IMR-90 (cell line): ENCODE measurements at places on chromosomes 1 and 21. TPM values are rescaled to one million over a fixed set of nuclear protein-coding genes. Genes with fewer than 3 reads are reported as not detected.

GRCh38 chr1:206951318-206952100 is 5.2 kb upstream of the PIGR start:
- no peak for DNase-seq

- DNase-seq: peak; percentile 82
These were observed at the start of gene ZBTB18 for GRCh38 chr1:244050835-244051444. ZBTB18 (plus strand) TSS chr1:244051283; CDS start chr1:244051432, 149 bp downstream.

DNA sequence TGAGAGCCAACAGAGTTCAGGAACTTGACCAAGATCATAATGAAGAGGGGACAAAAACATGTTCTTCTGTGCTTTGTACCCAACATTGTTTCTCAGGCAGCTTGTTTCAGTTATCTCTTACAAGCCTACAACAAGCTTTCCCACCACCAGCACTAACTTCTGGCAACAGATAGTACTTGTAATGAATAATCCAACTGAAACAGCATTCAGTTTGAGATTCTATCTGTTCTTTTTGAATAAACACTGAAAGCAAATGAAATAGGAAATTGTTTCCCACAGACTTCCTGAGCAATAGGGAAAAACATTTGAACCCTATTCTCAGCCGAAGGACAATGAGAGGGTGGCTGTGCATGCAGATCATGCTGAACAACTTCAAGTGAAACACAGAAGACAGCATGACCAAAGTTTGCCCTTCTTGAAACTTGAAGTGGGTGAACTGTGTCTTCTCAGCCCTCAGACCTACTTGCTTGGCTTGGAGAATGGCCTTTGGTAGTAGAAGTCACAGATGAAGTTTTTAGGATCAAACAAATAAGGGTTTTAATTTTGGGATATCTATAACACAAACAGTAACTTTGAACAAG is 11.2 kb upstream of the HOOK1 start:
- no peak for DNase-seq

DNA sequence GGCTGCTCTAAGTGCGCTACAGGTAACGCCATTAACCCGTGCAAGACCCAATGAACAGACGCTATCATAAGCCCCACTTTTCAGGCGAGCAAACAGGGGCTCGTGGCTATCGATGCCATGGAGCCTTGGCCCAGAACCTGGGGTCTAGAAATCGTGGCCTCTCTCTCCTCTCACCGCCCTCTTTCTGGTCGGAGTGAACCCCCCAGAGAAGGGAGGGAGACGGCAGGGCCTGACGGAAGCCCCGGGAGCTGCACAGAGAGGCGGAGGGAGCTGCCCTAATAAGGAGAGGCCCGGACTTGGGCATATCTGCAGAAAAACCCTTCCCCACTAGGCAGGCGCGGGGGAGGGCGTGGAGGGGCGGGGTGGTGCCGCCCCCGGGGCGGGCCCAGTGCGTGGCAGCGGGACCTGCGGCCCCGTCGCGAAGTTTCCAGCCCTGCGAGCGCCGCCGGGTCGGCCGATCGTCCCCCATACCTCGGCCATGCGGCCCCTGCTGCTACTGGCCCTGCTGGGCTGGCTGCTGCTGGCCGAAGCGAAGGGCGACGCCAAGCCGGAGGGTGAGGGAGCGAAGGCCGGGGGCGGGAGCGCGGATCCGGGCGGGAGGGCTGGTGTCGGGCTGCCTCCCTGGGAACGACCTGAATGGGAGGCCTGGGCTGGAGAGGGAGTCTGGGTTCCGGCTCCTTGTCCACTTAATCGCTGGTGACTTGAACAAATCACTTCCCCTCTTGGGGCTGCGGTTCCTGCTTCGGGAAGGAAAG is at the start of gene PLOD1:
PLOD1 (plus strand) TSS at position 416 of the 755 bp plus-strand sequence; CDS start at position 479, 63 bp downstream.
- DNase-seq: peak; percentile 84

Gene GUCA2B
- total RNA-seq: not detected in 2 replicates

Gene NKAIN1
- under 0.01 TPM in 2 replicates for total RNA-seq

GRCh38 chr21:36706482-36706852 is 7.6 kb downstream of the SIM2 start:
- DNase-seq: no peak

DNA sequence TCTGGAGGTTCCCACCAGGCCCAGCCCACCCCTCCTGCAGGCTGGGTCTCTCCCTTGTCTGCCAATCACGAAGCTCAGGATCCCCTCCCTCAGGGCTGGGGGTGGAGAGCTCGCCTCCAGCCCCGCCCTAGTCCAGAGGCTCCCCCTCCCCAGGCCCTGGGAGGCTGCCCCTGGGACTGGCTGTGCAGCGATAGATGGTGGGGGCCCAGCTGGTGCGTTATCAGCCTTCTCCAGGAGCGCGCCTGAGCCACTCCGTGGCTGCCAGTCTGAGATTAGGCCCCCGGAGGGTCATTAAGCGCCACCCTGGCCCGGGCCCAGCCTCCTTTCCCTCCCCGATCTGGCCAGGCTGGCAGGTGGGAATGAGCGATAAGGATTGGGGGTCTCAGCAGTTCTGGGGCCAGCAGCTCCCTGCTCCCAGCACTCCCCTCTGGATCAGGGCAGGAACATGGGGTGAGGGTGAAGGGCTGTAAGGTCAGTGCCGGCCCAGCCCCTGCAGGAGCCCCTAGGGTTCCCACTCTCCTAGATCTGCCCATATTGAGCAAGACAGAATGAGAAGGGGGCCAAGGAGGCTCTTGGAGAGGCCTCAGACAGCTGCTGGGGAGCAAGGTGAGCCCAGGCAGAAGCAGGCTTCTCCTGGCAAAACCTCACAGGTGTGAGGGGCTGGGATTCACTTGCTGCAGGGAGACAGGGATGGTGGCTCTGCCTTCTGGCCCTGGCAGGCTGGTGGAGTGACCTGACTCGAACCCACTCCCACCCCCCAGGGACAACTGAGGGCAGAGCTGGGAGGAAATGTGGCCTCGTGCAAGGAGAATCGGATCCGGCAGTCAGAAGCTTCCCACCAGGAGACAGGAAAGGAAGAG is 8.5 kb downstream of the PDZK1IP1 start:
- no peak for DNase-seq

Gene FMO1
- not detected in 2 replicates for total RNA-seq

Gene PLEKHN1
- 0.28 and 0.54 TPM in 2 replicates for total RNA-seq

- DNase-seq: no peak
These were observed 85.5 kb downstream of the VWA5B1 start for GRCh38 chr1:20376171-20376570.

DNA sequence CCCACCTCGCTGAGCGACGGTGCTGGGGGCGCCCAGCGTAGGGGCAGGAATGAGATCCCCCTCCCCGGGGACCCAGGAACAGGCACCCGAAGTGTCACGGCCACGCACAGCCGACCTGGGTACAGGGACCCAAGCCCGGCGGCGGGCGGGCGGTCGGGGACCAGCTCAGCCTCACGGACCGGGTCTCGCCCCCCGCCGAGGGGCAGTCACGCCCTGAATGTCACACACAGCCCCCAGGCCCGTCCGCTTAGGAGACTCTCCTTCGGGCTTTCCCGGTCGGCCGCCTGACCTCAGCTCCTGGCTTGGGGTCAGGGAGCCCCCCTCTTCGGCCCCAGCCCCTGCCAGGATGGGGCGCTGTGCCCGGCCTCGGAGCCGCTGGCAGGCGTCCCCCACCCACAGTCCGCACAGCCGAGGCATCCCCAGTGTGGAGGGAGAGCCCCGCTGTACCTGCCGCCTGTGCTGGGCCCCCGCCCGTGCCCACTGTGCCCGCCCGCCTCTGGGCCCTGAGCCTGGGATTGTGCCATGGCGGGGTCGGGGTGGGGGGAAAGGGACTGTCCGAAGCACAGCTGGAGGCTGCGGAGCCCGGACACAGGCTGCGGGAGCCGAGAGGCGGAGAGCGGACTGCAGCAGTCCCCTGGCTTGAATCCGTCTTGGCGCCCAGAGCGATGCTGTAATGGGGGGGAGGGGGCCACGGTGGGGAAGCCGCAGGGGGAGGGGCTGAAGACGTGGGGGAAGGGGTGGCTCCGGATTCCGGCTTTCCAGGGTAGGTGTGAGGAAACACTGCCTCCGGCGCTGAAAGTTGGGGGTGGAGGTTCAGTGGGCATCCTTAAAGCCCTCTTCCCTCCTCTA is 627 bp upstream of the DLGAP3 start:
- DNase-seq: no peak

DNA sequence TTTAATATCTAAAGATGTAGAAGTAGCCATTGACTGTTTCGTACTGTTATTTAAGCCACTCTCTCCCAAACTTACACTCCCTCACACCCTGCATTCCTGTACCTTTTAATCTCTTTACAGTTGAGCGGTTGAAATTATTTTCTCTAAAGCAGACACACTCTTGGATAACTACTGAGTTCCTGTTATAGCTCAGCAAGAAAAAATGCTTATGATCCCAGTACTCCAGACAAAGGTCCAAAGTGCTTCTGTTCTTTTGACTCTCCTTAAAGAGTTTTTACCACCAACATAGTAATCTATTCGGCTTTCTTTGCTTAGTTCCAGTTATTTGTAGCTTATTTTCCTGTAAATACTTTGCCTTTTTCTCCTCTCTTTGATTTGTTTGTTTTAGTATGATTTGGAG is 100.1 kb downstream of the ATF6 start:
- no peak for DNase-seq

Gene TSPAN2
- total RNA-seq: 0.18 and 0.83 TPM in 2 replicates

Gene GIPC2
- 0.18 and 0.28 TPM in 2 replicates for total RNA-seq

Gene SYTL1
- 0.18 and 0.28 TPM in 2 replicates for total RNA-seq

Gene UQCRHL
- 1.4 and 2.8 TPM in 2 replicates for total RNA-seq

Gene SCCPDH
- 37.8 and 46.9 TPM in 2 replicates for total RNA-seq

DNA sequence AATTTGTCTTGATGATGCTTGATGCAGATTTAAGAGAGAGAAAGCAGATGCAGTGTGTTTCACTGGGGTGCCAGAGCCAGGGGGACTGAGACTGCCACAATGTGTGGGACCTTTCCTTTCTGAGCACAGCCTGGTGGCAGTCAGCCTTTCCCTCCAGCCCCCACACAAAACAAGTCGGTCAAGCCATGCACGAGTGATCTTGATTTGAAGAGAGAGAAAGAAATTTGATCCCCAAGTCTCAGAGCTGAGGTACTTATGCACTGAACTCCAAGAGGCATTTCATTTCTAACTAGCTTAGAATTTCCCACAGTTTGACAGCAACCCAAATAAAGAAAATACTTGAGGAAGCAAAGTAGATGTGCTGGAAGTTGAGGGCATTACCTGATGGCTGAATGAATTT is 193.8 kb downstream of the ST6GALNAC3 start:
- DNase-seq: no peak

GRCh38 chr1:2154022-2154421 is 40.5 kb downstream of the FAAP20 start:
- no peak for DNase-seq

Gene TMEM200B
- total RNA-seq: 4.2 and 4.8 TPM in 2 replicates

DNA sequence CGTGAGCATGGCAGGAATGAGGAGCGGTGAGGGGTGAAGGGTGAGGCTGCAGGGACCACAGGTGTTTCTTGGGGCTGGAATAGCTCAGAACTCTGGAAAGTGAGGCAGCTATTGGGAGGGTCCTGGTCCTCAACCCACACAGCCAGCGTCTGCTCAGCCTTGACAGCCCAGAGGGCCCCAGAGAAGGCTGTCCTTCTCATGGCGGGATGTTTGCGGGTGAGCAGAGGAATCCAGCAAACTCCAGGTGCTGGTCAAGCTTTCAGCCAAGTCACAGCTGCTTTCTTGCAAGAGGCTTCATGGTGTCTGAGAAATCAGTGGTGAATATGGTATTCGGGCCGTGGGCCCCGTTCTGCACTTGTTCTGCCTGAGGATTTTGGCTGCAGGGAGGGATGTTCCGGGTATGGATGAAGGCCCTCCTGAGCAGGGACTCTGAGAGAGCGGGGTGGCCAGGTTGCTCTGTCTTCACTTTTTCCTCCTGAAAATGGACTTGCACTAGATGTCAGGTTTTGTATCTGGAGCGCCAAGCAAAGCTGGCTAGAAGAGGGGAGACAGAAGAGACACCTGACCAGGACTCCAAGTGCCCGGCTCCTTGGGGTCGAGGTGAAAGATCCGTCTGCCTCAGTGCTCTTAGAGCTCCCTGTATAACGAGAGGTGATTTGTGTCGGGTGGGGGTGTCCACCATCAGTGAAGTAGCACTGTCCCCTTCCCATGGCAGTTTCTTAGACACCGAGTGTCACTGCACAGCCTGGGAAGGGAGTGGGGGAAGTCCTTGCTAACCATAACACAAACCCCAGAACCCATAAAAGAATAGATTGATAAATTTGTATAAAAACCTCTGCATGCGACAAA is 139.9 kb downstream of the PEX14 start:
- no peak for DNase-seq

- no peak for DNase-seq
These were observed 15.3 kb downstream of the VPS13D start for GRCh38 chr1:12245116-12245515.

Gene SELENBP1
- 21.1 and 21.3 TPM in 2 replicates for total RNA-seq

GRCh38 chr1:102434421-102434820 is 437.7 kb upstream of the OLFM3 start:
- DNase-seq: no peak

DNA sequence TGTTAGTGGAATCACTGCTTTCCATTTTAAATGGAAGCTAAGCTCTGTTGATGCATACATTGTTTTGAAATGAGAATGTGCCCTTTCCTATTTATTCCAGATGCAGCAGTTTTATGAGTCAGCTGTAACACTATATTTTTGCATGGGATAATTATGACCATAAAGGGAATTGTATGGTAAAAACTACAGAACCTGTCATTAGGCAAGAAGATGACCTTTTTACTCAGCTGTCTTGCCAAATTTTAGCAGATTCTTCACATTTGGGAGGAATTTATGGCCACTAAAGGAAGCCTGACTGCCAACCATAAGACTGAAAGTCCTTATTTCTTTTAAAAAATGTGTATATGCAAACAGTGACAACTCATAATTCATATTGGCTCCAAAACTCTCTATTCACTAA is 356.3 kb upstream of the PRMT6 start:
- peak; percentile 16 for DNase-seq

- DNase-seq: no peak
These were observed 22.6 kb downstream of the CACNA1S start for GRCh38 chr1:201089596-201089995.

GRCh38 chr1:172935062-172935592 is 115.6 kb downstream of the TNFSF18 start:
- peak; percentile 56 for DNase-seq

Gene LYPLA2
- total RNA-seq: 43.9 and 44.3 TPM in 2 replicates

DNA sequence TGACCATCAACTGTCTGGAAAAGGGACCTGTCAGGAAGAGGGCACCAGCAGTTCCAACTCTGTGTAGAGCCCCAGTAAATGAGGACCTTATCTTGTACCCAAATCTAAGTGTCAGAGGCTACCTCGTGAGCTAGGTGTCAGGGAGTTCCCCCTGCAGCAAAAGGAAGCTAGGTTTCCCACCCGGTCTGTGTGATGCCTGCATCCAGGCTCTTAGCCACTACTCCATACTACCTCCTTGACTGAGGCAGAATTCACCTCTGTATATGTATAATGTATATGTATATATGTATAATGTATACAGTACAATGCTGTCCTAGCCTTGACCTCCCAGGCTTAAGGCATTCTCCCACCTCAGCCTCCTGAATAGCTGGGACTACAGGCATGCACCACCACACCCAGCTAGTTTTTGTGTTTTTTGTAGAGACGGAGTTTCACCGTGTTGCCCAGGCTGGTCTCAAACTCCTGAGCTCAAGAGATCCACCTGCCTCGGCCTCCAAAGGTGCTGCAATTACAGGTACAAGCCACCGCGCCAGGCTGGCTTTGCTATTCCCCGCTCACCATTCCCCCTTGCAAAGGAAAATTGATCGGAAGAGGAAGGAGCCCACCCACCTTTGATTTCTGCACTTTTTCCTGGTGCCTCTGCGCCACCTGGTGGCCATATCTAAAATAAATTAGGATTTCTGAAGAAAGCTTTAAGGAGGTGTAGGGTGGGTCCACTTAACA is 15.7 kb upstream of the LUZP1 start:
- peak; percentile 41 for DNase-seq
